ENCODE measurements at places on chromosomes 13 and 19. TPM values are rescaled to one million over a fixed set of nuclear protein-coding genes. Genes with fewer than 3 reads are reported as not detected.

Gene IRGC
- total RNA-seq: not detected

Gene ZNF677
- total RNA-seq: 37.9 TPM

Gene NOTCH3
- 44.4 TPM for total RNA-seq

Gene TINCR
- 0.08 TPM for total RNA-seq

Gene KLK3
- total RNA-seq: not detected

Gene CTXN1
- total RNA-seq: 2.8 TPM

Gene ADPRHL1
- total RNA-seq: 2.8 TPM

Data from fibroblast of the aortic adventitia (primary cell).